ENCODE measurements at places on chromosomes 12 and 14.

- DNase-seq = no peak
Observed at GRCh38 chr14:73058922-73059673, 764 bp downstream of the RBM25 start.

- DNase-seq = no peak
Observed at GRCh38 chr14:75063013-75063412, 811 bp downstream of the ACYP1 start.

DNA sequence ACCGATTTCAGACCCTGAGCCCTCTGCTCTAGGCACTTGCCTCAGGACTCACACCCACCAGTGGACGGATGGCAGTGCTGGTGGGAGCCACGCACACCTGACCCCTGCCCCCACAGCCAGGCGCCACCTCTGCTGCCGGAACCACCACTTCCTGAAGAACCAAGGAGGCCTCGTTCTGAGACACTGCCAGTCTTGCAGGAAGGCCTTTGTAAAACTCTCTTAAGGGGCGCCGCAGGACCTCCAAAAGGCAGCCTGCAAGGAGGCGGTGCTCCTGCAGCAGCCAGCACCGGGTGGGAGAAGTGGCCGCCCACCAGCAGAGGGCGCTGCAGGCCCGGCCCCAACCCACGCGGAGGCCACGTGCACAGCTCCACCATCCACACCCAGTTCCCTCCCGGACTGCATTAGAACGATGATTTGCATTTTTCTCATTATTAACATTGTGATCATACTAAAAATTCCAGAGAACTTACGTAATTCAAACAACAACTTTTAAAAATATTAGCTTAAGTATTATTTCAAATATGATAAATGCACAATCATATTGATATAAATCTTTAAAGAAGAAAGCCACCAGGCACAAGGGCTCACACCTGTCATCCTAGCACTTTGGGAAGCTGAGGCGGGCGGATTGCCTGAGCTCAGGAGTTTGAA is 12.8 kb downstream of the STX2 start:
- DNase-seq = peak; percentile 87

- DNase-seq = no peak
Observed at GRCh38 chr12:96020314-96021003, 14.9 kb downstream of the LTA4H start.

DNA sequence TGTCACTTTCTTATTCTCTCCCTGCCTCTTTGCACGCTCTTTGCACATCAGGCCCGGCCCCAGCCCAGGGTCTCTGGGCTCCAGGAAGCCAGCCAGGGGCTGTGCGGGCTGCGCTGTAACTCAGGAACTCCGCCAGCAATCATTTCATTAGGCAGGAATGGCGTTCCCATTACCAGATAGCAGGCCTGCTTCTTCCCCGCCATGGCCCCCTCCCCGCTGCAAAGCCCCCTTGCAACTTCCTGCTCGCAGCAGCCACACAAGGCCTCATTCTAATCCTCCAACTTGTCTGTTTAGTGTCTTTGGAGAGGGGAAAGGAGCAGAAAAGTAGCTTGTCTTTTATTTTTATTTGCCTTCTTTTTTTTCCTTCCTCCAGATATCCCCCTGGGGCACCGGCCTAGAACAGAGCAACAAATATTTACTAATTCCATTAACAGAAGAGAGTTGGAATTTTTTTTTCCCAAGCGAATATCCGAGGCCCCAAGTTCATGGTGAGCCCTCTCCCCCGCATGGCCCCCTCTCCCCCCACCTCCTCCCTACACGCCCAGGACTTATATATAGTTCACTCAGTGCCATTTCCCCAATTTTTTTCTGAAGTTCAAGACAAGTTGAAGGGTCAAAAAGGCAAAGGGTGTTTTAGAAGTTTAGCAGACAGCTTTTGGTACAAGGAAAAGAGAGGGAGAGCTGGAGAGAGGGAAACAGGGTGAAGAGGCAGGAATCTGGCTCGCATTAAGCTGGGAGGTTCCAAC is 329.4 kb upstream of the TBX3 start:
- DNase-seq = no peak

DNA sequence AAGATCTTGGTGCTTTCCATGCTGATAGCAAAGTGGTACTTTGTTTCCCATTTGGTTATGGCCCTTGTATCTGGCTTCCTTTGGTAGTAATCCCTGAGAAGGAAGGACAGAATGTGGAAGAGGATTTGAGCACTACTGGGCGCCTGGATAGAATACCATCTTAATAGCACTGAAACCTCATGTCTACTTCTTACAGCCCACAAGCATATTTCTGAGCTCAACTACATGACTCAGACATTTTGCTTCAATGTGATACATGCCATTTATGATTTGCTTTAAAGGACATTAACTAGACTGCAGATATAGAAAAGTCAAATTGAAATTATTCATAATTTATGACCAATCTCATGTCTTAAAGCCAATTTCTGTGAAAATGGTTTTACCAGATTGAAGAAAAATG is 80.4 kb downstream of the LIN7A start:
- no peak for DNase-seq

DNA sequence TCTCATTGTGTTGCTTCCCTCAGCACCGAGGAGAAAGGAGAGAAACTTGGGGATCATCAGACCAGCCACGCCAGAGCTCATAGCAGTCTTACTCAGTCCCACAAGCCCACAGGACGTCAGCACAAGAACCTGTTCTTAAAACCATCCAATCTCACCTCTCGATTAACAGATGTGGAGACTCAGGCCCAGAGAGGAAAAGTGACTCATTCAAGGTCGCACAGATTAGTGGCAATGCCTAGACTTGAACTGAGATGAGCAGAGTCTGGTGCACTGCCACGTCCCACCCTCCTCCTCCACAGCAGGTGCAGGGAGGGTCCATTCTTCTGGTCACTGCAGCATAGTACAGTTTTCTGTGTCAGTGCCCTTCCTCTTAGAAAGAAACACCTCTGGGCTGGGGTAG is 154.9 kb upstream of the PZP start:
- DNase-seq = no peak

DNA sequence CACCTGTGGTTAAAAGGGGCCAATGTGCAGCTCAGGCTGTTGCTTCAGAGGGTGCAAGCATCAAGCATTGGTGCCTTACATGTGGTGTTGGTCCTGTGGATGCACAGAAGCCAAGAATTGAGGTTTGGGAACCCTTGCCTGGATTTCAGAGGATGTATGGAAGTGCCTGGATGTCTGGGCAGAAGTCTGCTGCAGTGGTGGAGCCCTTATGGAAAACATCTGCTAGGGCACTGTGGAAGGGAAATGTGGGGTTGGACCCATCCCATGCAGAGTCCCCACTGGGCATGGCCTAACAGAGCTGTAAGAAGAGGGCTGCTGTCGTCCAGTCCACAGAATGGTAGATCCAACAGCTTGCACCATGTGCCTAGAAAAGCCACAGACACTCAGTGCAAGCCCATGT is 36.6 kb downstream of the PCNX1 start:
- DNase-seq = no peak
